NCI-H2081 treated with DMSO at 0.1 percent for 48 hours (cell line): ENCODE measurements at places on chromosomes 5 and 9.

DNA sequence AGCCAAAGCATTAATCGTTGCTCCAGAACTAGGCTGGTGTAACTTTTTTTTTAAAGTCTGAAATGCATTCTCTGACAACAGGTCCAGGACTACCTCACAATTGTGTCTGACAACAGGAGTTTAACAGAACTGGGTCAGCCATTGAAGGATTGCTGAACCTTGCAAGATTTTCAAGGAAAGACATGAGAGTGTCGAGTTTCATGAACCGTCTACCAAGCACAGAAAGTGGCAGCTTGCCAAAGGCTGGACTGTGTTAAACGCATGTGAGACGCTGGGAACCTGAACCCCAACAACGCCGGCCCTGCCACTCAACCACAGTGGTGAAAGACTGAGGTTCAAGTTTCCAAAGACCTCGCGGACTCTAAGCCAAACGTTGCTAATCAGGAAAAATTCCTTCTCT, 79.1 kb downstream of the LHFPL2 start:
- DNase-seq: no peak

GRCh38 chr5:36613771-36614656, 7.6 kb downstream of the SLC1A3 start:
- DNase-seq: no peak

DNA sequence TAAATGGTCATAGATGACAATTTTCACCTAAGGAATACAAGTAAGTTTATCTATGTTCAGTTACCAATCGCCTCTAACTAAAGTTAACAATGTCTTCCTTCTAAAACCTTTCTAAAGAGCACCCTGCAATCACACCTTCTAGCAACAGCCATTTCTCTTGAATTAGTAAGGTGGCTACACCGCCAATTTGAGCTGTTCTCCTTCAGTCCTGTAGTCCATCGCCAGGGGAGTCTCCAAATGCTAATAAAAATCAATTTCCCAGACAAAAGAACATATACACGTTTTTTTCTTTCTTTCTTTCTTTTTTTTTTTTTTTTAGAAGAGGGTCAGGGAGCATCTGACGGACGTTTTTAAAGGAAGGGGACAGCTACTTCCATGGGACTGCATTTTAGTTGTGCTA, 729 bp upstream of the RORB start:
- DNase-seq: no peak

- DNase-seq: peak; percentile 26
Measured at GRCh38 chr9:8855046-8855445, 1055.5 kb upstream of the DMAC1 start.

DNA sequence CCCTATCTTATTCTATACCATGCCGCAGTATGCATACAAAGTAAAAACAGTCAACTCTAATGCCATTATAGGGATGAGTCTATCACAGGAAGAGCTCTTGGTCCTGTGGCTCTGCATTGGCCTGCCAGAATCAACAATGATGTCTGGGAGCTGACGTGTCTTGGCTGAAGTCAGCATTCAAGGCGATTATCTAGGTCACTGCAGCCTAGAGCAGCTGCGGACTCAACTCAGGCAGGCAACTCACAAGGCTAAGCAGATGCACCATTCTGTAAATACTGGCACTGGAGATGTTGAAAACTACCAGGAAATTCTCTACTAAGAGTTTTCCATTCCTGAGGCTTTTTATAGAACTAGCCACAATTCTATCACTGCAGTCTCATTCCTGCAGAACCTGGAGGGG, 13.3 kb downstream of the SPATA9 start:
- no peak for DNase-seq

GRCh38 chr5:54717870-54718269, 200.3 kb downstream of the SNX18 start:
- no peak for DNase-seq

DNA sequence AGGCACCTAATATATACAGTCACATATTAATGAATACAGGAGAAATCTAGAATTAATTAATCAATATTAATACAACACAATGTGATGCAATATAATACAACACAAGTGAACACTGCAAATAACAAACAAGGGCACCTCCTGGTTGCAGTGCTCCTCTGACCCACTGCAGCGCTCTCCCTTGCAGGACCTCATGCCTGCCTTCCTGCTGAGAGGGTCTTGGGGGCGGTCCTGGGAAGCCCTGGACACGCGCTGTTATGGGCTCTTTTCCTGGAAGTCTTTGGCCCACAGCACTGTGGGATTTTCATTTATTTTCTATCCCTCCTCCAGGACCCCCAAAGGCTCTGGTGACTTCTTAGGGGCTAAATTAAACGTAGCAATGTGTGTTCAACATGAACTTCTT, 485.8 kb downstream of the IRX1 start:
- DNase-seq: no peak

GRCh38 chr5:162209005-162209605, 141.5 kb downstream of the GABRG2 start:
- DNase-seq: no peak

DNA sequence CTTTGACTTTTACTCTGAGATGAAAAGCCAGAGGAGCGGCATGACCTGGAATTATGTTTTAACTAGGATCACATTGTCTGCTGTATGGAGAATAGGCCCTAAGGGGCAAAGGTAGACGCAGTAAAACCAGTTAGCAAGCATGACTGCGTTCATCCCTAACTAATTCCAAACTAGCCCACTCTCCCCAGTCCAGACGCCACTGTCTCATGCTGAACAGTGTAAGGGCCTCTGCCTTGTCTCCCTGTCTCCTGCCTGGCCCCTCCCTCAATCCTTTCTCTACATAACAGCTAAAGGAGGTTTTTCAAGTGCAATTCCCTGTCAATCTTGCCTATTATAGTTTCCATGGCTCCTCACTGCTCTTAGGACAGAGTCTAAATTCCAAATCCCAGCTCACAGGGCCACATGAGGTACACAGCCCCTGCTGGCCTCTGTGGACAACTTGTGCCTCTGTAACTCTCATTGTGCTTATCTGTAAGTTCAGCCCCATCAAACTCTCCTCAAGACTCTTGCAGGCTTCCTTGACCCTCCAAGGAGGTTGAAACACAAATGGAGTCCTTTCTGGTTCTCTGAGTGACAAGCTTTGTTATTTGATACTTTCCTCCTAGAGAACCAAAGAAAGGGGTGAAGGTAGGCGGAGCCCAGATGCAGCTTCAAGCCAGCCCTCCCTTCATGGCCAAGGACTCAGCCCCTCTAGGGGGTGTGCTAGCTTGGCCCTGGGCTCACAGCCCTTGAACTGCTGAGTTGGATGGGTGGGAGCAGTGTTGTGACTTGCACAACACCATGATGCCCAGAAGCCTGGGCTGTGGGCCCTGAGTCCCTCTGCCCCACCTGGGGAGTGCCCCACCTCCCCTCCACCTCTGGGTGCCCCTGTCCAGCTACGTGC, 16.0 kb upstream of the SLC22A4 start:
- DNase-seq: no peak
